ENCODE measurements at places on chromosomes 5 and 9. TPM values are rescaled to one million over a fixed set of nuclear protein-coding genes. Genes with fewer than 3 reads are reported as not detected.

DNA sequence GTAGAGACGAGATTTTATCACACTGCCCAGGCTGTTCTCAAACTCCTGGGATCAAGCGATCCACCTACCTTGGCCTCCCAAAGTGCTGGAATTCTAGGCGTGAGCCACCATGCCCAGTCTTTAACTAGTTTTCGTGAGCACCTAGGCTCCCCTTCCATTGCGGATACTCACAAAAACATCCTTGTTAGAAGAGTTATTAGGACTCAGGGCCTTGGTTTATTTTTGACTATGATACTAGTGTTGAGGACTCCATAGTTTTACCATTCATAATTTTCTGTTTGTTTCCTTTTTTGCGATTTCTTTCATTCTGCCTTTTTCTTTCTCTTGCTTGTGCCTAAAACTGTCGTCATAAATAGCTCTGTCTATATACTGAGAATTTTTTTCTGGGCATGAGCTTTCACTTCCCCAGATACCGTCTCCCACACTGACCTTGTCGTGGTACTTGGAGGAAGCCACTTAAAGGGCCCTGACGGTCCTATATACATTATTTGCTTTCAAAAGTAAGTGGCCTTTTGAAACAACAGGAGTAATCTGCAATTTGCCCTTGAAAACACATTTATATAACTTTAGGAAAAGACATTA, 5.2 kb downstream of the F2R start:
- DNase-seq: no peak
- peaks cover 7% of the 10 kb centered on the region for H3K36me3 ChIP-seq
- H3K27me3 ChIP-seq: no peaks in the 10 kb centered on the region

DNA sequence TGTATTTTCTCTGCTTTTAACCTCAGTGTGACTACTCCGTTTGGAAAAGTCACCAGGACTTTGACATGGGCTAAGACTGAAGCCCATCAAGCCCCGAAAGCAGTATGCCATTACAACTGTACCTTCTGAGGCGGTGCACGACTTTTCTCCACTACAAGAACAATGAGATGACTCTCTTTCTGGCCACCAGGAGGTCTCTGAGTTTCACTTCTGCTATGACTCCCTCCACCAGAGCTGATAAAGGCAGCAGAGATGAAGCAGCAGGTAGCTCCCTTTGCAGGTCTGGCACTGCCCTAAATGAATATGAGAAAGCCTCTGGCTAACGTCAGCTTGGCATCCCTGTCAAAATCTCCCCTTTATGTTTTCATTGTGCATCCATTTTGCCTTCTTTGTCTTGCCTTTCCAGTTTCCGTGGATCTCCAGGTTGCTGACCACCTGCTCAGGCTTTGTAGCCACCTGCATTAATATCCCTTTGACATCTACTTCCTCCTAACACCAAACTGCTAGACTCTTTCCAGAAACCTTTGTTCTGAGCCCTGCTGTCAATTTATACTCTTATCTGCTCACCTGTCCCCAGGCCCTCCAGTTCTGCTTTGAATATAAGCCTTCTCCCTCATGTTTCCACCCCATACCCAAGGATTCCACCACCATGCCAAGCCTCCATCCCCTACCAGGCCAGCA, 221.7 kb downstream of the ZNF608 start:
- no peak overlapping the region for H3K4me3 ChIP-seq
- H3K4me1 ChIP-seq: peaks cover 8% of the 10 kb centered on the region
- no peak overlapping the region for H3K27ac ChIP-seq

- no peaks in the 10 kb centered on the region for H3K36me3 ChIP-seq
- H3K27me3 ChIP-seq: peaks cover 4% of the 10 kb centered on the region
- DNase-seq: no peak
- H3K4me3 ChIP-seq: no peak overlapping the region
- H3K4me1 ChIP-seq: no peaks in the 10 kb centered on the region
- H3K27ac ChIP-seq: no peak overlapping the region
Observed at GRCh38 chr5:53418826-53419658, 61.4 kb upstream of the FST start.

DNA sequence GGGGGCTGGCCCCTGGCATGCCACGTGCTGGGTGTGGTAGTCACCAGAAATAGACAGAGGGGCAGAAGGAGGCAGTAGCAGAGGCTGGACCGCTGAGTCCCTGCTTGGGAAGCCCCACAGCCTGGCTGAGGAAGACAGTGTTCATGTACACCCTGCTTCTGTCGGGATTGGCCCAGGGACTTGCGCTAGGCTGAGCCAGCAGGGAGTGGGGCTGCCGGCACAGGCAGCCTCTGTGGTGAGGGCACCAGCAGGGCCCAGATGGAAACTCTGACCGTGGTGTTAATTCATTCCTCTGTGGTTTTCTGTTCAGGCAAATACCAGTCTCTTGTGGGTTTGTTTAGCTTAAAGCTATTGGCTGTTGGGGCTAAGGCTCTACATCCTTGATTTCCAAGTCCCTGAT, 108.6 kb upstream of the RAD23B start:
- no peak overlapping the region for H3K4me3 ChIP-seq
- H3K27me3 ChIP-seq: no peaks in the 10 kb centered on the region
- H3K4me1 ChIP-seq: peaks cover 5% of the 10 kb centered on the region
- H3K36me3 ChIP-seq: no peaks in the 10 kb centered on the region
- H3K27ac ChIP-seq: no peak overlapping the region

GRCh38 chr5:62477801-62478200, 65.2 kb downstream of the IPO11 start:
- H3K36me3 ChIP-seq: peaks cover 25% of the 10 kb centered on the region
- DNase-seq: no peak
- H3K27ac ChIP-seq: no peak overlapping the region
- H3K4me3 ChIP-seq: no peak overlapping the region
- H3K4me1 ChIP-seq: peaks cover 8% of the 10 kb centered on the region
- H3K27me3 ChIP-seq: no peaks in the 10 kb centered on the region

MYMK gene
- not detected for total RNA-seq

NTNG2 gene
- total RNA-seq: 2.4 TPM

DNA sequence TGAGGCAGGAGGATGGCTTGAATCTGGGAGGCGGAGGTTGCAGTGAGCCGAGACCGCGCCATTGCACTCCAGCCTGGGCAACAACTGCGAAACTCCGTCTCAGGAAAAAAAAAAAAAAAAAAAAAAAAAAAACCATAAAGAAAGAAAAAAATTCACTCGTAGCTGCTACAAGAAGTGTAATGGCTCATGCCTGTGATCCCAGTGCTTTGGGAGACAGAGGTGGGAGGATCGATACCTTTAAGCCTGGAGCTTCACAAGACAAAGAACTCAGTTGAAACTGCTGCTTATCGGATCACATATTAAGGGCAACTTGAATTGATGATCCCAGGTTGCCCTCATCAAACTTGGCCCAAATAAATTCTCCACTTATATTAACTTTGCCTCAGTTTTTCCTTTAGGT, 1.0 kb upstream of the ZCCHC7 start:
- peak overlapping the region; percentile 97 for H3K27ac ChIP-seq
- H3K4me1 ChIP-seq: peaks cover 13% of the 10 kb centered on the region
- H3K36me3 ChIP-seq: peaks cover 2% of the 10 kb centered on the region
- peak overlapping the region; percentile 95 for H3K4me3 ChIP-seq
- H3K27me3 ChIP-seq: no peaks in the 10 kb centered on the region
- DNase-seq: no peak

COL27A1 gene
- total RNA-seq: 162 TPM

GRCh38 chr5:111349429-111349828, 125.2 kb downstream of the CAMK4 start:
- H3K27me3 ChIP-seq: no peaks in the 10 kb centered on the region
- DNase-seq: no peak
- H3K36me3 ChIP-seq: no peaks in the 10 kb centered on the region
- no peak overlapping the region for H3K4me3 ChIP-seq

DNA sequence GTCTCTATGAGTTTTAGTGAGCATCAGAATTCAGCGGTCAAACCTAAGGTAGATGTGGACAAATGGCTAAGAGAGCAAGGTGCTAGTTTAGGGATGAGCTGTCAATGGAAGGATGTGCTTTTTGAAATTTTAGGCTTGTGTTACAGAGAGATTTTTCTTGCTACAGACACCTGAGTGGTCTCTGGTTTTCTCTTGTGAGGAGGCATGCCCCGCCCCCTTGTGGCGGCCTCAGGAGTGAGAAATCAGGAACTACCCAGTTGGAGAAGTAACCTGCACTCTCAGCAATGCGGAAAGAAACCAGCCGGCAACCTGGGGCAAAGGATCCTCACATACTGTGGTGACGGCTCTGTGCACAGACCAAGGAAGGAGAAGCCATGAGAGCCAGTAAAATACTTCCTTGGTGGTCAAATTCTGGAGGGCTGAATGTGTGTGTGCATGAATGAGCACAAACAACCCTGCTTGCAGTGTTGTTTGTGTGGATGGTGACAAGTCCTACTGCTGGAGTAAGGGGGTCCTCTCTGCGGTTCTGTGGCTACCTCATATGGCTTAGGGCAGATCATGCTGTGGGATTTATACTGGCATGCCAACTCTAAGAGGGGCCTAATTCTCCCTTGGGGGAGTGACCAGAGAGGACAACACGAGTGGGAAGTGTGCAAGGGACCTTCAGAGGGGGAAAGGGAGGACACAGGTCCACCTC, 16.7 kb upstream of the HSD17B4 start:
- H3K27me3 ChIP-seq: no peaks in the 10 kb centered on the region
- no peak overlapping the region for H3K4me3 ChIP-seq
- H3K27ac ChIP-seq: no peak overlapping the region
- DNase-seq: no peak
- H3K36me3 ChIP-seq: peaks cover 3% of the 10 kb centered on the region
- peaks cover 5% of the 10 kb centered on the region for H3K4me1 ChIP-seq

SLF1 gene
- 15.7 TPM for total RNA-seq

FIBCD1 gene
- total RNA-seq: not detected

DNA sequence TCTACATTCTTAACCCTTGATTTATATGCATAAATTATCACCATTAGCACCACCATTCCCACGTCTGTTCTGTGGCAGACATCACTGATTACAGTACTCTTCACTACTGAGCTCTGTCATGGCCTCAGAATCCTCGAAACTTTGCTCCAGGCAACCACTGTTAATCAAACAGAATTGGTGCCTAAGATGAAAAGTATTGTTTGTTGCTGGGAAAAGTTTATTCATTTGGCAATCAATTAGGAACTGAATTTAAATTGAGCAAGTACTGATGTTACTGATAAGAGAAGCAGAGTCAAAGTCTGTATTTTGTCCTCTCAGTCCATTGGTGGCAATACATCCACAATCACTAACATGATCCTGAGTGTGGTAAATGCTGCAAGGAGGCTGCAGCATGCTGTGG, 12.8 kb downstream of the SLC1A1 start:
- H3K36me3 ChIP-seq: no peaks in the 10 kb centered on the region
- H3K4me3 ChIP-seq: no peak overlapping the region
- H3K27ac ChIP-seq: peak overlapping the region; percentile 81
- no peak for DNase-seq
- H3K4me1 ChIP-seq: peaks cover 10% of the 10 kb centered on the region

DNA sequence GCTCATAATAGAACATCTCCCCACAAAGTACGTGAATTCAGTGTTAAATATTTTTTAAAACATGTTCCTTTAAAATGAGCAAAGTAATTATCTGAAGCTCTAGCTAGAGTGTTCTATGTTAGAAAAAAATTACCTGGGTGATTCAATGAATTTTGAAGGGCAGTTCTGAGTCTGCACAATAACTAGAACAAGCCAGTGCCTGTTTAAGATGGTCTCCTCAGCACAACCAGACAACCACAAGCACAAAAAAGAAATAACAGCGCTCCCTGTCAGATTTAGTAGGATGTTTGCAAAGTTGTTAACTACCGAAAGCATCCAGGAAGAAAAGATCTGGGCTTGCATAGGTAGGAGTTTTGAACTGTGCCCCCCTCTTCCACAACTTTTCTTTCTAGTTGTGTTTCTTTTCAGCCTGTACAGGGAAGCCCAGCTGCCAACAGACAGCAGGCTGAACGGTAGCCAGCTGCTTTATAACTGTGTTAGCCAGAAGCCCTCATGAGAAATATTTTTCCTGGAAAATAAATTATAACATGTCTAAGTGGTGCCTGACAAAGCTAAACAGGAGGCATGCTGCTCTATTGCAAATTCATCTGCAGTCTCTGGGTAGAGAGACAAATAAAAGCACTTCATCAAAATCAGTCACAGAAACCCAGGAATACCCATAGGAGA, 1026.9 kb downstream of the MAT2B start:
- no peaks in the 10 kb centered on the region for H3K27me3 ChIP-seq
- no peaks in the 10 kb centered on the region for H3K4me1 ChIP-seq
- no peak for DNase-seq

NFIL3 gene
- total RNA-seq: 21.7 TPM

GRCh38 chr9:78297672-78297961, 692 bp downstream of the PSAT1 start:
- H3K36me3 ChIP-seq: peaks cover 10% of the 10 kb centered on the region
- peaks cover 23% of the 10 kb centered on the region for H3K4me1 ChIP-seq
- H3K27me3 ChIP-seq: no peaks in the 10 kb centered on the region
- peak overlapping the region; percentile 87 for H3K4me3 ChIP-seq
- peak overlapping the region; percentile 87 for H3K27ac ChIP-seq

Data from progenitor cell of endocrine pancreas (in vitro differentiated cells).